ENCODE measurements at places on chromosomes 1 and 21. TPM values are rescaled to one million over a fixed set of nuclear protein-coding genes. Genes with fewer than 3 reads are reported as not detected.

Gene MARK1
- total RNA-seq: 1.7 TPM

Gene LCK
- 0.09 TPM for total RNA-seq

Gene RHD
- total RNA-seq: not detected

Gene SAMSN1
- 6.5 TPM for total RNA-seq

Gene AHDC1
- total RNA-seq: 4.6 TPM

Gene ODF2L
- 39.4 TPM for total RNA-seq

Gene OR2L5
- total RNA-seq: not detected

Gene NES
- total RNA-seq: 127 TPM

Gene PRRX1
- 3.6 TPM for total RNA-seq

Gene NOTCH2NLA
- 30.3 TPM for total RNA-seq

Gene HRNR
- not detected for total RNA-seq

Gene LRRC7
- total RNA-seq: under 0.01 TPM

Gene PTGER3
- total RNA-seq: under 0.01 TPM

Gene CLCNKB
- total RNA-seq: not detected

Gene S100A12
- not detected for total RNA-seq

Gene RCSD1
- under 0.01 TPM for total RNA-seq

Gene GJA5
- 97.3 TPM for total RNA-seq

Gene OR2T2
- not detected for total RNA-seq

Gene TMIGD3
- total RNA-seq: 0.27 TPM

Gene DENND2C
- 0.47 TPM for total RNA-seq

Gene SERINC2
- 1.8 TPM for total RNA-seq

Gene RNU1-4
- total RNA-seq: 5,329 TPM

Gene LRRC71
- 0.36 TPM for total RNA-seq

Gene TNFSF4
- total RNA-seq: 51.6 TPM

Gene HLX
- 13.8 TPM for total RNA-seq

Gene PLEKHN1
- 0.36 TPM for total RNA-seq

Gene ACOT11
- 1.5 TPM for total RNA-seq

Gene GREM2
- not detected for total RNA-seq

Gene RPE65
- total RNA-seq: not detected

Gene NUDT4B
- total RNA-seq: 8.1 TPM

Gene MFSD2A
- 2.5 TPM for total RNA-seq

Gene RIMKLA
- total RNA-seq: under 0.01 TPM

Gene SLC9C2
- total RNA-seq: 2.0 TPM

Gene GBP5
- total RNA-seq: 0.09 TPM

Gene HSPB7
- 0.38 TPM for total RNA-seq

Gene HOOK1
- total RNA-seq: not detected

Gene OR2T35
- not detected for total RNA-seq

Gene CGN
- 0.45 TPM for total RNA-seq

Gene PKLR
- not detected for total RNA-seq

Gene GPATCH2
- 18.6 TPM for total RNA-seq

Gene PSMB4
- total RNA-seq: 427 TPM

Gene LAMC2
- 0.99 TPM for total RNA-seq

Gene PEAR1
- total RNA-seq: 23.2 TPM

Gene CELA2B
- total RNA-seq: not detected

Gene PINK1
- 64.7 TPM for total RNA-seq

Gene TXNDC12
- total RNA-seq: 18.8 TPM

Gene TAF12
- total RNA-seq: 33.4 TPM

Gene MYBPHL
- not detected for total RNA-seq

Gene DYNLT4
- 0.09 TPM for total RNA-seq

Gene FNDC5
- total RNA-seq: 0.27 TPM

Gene APCS
- total RNA-seq: not detected

Gene KANK4
- not detected for total RNA-seq
